Smooth muscle cell of bladder (primary cell): ENCODE measurements at places on chromosomes 7 and 10. TPM values are rescaled to one million over a fixed set of nuclear protein-coding genes. Genes with fewer than 3 reads are reported as not detected.

NAT16 gene
- total RNA-seq = not detected in 2 replicates

AKR1C3 gene
- total RNA-seq = 48.4 and 82.3 TPM in 2 replicates

RBP3 gene
- total RNA-seq = under 0.01 TPM in 1 of 2 replicates, not detected in the other

ARF5 gene
- total RNA-seq = 106 and 130 TPM in 2 replicates

CDH23 gene
- 0.14 and 0.18 TPM in 2 replicates for total RNA-seq

MSMB gene
- not detected in 2 replicates for total RNA-seq

ATOH7 gene
- total RNA-seq = 0.09 TPM in 1 of 2 replicates, not detected in the other

RP9 gene
- total RNA-seq = 9.9 and 10.5 TPM in 2 replicates

GJD4 gene
- not detected in 2 replicates for total RNA-seq

KIF11 gene
- 3.2 and 3.4 TPM in 2 replicates for total RNA-seq

MPP7 gene
- total RNA-seq = 0.18 and 0.28 TPM in 2 replicates

BAIAP2L1 gene
- 1.3 and 1.4 TPM in 2 replicates for total RNA-seq
